Motor neuron (in vitro differentiated cells): ENCODE measurements at places on chromosomes 13 and 19.
A peak's percentile ranks its signal among the peaks of the same experiment; 100 is the strongest.

DNA sequence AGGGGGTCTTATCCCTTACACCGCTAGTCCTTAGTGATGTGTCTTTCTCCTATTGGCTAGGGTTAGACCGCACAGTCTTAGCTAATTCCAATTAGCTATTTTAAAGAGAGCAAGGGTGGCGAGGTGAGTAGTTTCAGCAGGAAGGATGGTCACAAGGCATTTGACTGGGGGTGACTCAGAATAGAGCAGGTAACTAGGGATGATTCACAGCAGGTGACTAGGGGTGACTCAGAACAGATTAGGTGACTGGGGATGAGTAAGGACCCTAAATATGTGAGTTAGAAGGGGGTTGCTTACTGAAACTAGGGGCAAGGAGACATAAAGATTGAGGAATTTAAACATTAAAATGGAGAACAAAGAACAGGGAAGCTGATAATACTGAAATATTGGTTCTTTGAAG lies 64.3 kb downstream of the ZNF66 start:
- ATAC-seq, result no peak

DNA sequence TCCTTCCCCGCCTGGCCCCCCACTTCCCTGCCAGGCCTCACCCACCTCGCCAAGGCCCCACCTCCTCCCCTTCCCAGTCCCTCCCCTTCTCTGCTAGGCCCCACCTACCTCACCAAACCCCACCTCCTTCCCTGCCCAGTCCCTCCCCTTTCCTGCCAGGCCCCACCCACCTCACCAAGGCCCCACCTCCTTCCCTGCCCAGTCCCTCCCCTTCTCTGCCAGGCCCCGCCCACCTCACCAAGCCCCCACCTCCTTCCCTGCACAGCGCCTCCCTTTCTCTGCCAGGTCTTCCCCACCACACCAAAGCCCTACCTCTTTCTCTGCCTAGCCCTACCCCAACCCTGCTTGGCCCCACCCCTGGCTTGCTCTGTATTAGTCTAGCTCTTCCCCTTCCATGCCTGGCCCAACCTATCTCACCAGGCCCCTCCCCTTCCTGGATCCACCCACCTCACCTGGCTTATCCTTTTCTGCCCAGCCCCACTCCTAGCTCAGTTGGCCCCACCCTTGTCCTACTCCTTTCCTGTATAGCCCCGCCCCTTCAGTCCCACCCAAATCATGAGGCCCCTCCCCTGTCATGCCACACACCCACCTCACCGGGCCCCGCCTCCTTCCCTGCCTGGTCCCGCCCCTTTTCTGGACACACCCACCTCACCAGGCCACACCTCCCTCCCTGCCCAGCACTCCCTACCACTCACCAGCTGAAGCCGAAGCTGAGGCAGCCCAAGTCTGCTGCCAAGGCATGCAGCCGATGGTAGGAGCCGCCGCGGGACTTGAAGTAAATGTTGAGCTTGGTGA lies 16.2 kb downstream of the CERS1 start:
- peak; percentile 25 for ATAC-seq

GRCh38 chr19:41623360-41623759 lies 3.5 kb downstream of the CEACAM4 start:
- ATAC-seq, result no peak

GRCh38 chr19:19324059-19324770 lies 3.6 kb downstream of the MAU2 start:
- no peak for ATAC-seq
